ENCODE measurements at places on chromosomes 16 and 17.

- no peaks in the 10 kb centered on the region for H3K27me3 ChIP-seq
- peaks cover 6% of the 10 kb centered on the region for H3K4me1 ChIP-seq
- no peak for DNase-seq
Measured at GRCh38 chr16:30637944-30638343, 12.8 kb upstream of the PRR14 start.

DNA sequence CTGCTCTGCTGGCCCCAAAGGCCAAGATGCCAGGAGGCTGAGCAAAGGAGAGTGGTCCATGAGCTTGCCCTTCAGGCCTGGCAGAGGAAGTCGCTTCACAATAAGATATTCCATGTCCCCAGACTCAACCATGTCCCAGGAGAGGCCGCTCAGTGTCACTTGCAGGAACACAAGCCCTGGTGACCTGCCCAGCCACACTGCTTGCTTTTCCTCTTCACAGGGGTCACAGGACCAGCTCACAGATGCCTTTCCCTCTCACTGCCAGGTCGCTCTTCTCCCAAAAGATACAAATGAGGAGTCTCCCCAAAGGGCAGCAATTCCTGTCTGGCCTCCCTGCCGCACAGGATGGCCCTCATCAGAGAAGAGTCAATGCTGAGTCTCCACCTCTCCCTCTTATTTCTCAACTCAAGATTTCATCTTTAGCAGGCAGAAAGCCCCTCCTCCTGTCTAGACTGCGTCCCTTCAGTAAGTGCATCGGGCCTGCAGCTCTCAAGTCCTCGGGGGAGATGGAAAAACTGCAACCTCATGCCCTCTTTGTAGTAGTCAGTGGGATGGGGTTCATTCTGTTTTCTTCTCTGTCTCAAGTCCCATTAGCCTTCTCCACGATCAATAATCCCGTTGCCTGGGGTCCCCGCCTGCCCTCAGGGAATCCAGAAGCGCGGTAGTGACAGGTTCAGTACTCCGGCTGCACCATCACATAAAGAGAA, 5.0 kb downstream of the JUP start:
- no peak overlapping the region for H3K27ac ChIP-seq
- no peak for DNase-seq
- H3K27me3 ChIP-seq = no peaks in the 10 kb centered on the region
- no peak overlapping the region for H3K4me3 ChIP-seq
- peaks cover 18% of the 10 kb centered on the region for H3K4me1 ChIP-seq

- no peak overlapping the region for H3K4me3 ChIP-seq
- DNase-seq = no peak
- H3K36me3 ChIP-seq = no peaks in the 10 kb centered on the region
- H3K27ac ChIP-seq = no peak overlapping the region
- H3K4me1 ChIP-seq = no peaks in the 10 kb centered on the region
Measured at GRCh38 chr17:42872251-42872965, 21.4 kb downstream of the AOC3 start.

DNA sequence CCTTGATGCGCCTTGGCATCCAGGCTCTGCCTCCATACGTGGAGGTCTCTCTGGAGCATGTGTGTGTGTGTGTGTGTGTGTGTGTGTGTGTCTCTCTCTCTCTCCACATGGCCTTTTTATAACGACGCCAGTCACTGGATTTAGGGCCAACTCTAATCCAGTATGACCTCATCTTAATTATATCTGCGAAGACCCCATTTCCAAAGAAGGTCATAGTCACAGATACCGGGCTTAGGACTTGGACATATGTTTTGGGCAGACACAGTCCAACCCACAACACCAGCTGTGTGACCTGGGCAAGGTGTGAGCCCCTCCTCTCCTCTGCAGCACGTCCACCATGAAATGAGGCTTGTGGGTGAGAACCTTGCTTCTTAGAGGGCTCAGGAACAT, 138.4 kb upstream of the PLCG2 start:
- no peak overlapping the region for H3K27ac ChIP-seq
- no peak overlapping the region for H3K4me3 ChIP-seq
- DNase-seq = no peak

GRCh38 chr17:34549966-34550365, 29.4 kb upstream of the TMEM132E start:
- H3K27ac ChIP-seq = no peak overlapping the region
- H3K27me3 ChIP-seq = peaks cover 2% of the 10 kb centered on the region
- no peak for DNase-seq
- no peaks in the 10 kb centered on the region for H3K36me3 ChIP-seq

DNA sequence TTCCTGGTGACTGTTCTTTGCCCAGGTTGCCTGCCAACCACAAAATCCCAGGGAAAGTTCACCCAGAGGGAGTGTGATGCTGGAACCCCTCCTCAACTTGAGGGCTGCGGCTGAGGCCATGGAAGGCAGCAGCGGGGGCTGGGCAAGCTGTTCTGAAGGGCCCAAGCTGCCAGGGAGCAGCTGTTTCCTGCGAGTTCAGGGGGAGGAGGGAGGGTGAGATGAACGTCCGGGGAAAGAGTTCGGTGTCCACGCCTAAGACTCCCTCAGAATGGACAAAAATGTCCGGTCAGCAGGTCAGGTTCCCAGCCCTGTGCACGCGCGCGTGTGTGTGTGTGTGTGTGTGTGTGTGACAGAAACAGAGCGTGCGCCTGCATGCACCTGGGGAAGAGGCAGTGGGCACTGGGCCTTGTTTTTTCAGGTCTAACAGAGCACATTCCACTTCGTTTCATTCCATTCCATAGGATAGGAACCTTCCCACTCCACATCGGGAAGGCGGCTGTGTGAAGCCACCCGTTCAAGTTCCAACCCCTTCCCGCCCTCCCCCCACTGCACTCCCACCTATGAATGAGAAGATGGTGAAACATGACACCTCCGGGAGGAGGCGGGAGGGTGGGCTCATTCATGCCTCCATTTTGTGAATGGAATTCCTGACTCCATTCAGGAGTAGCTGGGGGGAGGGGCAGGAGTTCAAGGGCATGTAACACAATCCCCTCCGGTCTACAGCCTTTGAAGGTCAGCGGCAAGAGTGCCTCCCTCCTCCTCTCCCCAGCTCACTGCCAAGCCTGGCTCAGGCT, 15.7 kb downstream of the ETV4 start:
- no peak overlapping the region for H3K4me3 ChIP-seq
- H3K36me3 ChIP-seq = peaks cover 25% of the 10 kb centered on the region
- DNase-seq = no peak

DNA sequence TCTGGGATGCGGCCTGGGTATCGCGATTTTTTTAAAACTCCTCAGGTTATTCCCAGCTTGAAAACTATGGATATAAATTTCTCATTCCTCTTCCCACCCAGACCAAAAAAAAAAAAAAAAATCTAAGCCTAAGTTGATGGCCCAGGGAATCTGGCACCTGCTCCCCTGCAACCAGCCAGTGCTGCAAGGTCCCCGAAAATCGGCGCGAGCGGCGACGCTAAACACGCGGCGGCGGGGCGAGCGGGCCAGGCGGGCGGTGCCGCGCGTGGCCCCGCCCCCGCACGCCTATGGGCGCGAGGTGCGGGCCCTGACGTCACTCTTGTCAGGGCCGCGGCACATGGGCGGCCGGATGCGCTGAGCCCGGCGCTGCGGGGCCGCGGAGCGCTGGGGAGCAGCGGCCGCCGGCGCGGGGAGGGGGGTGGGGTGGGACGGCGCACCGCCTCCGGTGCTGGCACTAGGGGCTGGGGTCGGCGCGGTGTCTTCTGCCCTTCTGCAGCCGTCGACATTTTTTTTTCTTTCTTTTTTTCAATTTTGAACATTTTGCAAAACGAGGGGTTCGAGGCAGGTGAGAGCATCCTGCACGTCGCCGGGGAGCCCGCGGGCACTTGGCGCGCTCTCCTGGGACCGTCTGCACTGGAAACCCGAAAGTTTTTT, at the start of gene HLF:
TSS of gene HLF (plus strand) at position 316 of the 654 bp plus-strand sequence. CDS start 525 bp downstream, outside the sequence.
- no peak within 1 kb of the TSS for H3K27ac ChIP-seq
- H3K27me3 ChIP-seq = peaks cover 63% of the 10 kb centered on the region
- DNase-seq = peak; percentile 91
- H3K4me3 ChIP-seq = peak within 1 kb of the TSS; percentile 47
- peaks cover 25% of the 10 kb centered on the region for H3K4me1 ChIP-seq
- H3K36me3 ChIP-seq = no peaks in the 10 kb centered on the region

GRCh38 chr17:31371511-31372097, 19.9 kb upstream of the RAB11FIP4 start:
- H3K4me1 ChIP-seq = no peaks in the 10 kb centered on the region
- H3K4me3 ChIP-seq = no peak overlapping the region
- no peak overlapping the region for H3K27ac ChIP-seq

GRCh38 chr16:7644811-7645210, 312.2 kb downstream of the RBFOX1 start:
- H3K4me1 ChIP-seq = no peaks in the 10 kb centered on the region
- H3K36me3 ChIP-seq = no peaks in the 10 kb centered on the region
- H3K4me3 ChIP-seq = no peak overlapping the region

GRCh38 chr16:66695935-66696668, 441 bp downstream of the CMTM4 start:
- peak; percentile 5 for DNase-seq
- no peak overlapping the region for H3K27ac ChIP-seq
- H3K27me3 ChIP-seq = peaks cover 52% of the 10 kb centered on the region
- H3K36me3 ChIP-seq = no peaks in the 10 kb centered on the region

DNA sequence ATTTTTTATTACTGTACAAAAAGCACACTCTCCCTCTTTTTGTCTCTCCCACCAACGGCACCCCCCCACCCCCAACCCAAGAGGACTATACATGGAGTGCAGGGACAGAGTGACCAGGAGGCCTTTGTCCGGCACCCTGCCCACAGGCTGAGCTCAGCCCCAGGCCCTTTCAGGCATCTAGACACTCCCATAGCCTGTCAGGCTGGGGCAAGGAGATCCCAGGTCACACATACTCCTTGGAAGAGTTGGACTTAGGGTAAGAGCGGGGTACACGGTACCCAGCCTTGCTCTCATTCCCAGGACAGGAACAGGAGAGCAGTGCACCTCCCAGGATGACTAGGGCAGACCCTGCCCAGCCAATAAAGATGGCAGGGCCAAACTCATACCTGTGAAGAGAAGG, 2.1 kb downstream of the CLDN7 start:
- peaks cover 31% of the 10 kb centered on the region for H3K4me1 ChIP-seq
- no peak for DNase-seq
- H3K27ac ChIP-seq = no peak overlapping the region
- peaks cover 39% of the 10 kb centered on the region for H3K27me3 ChIP-seq

DNA sequence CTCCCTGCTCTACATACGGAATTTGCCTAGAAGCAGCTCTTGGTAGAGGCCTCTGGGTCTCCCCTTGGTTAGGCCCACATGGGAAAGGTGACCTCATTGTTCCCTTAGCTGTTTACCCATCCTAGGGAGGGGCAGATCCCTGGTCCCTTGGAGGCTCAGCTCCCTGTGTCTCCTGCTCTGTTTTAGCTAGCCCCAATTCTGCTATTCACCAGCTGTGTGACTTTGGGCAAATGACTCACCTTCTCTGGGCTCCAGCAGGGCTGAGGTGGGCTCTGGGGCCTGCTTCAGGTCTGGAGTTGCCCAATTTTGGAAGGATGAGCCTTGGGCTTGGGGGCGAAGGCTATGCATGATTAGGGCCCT, 3.9 kb downstream of the ABCC3 start:
- H3K4me1 ChIP-seq = no peaks in the 10 kb centered on the region
- no peak overlapping the region for H3K27ac ChIP-seq
- H3K36me3 ChIP-seq = no peaks in the 10 kb centered on the region
- peaks cover 72% of the 10 kb centered on the region for H3K27me3 ChIP-seq
- no peak overlapping the region for H3K4me3 ChIP-seq
- DNase-seq = no peak

DNA sequence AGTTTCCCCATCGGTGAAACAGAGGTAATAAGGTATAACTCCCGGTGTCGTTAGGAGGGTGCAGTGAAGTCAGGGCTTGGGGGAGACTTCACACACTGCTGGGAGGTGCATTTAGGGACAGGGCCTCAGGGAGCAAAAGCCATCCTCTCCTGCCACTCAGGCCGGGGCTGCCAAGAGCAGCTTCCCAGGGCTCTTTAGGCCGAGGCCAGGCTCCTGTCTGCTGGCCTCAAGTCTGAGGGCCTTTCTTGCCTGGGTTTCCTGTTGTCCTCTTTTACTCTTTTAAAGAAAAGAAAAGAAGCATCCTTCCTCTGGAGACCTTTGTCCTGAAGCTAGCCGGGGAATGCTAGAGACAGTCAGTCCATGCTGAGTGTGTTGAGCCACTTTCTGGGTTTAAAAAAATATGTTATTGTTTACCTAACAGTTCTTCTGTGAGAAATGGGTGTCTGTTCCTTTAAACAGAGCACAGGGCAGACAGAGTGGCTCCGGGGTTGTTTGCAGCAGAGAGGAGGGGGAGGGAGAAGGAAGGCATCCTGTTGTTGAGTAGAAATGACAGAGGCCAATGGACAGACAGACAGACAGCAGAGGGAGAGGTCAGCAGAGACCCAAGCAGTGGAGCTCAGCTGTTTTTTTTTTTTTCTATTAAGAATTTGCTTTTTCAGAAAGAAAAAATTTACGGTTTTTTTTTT, 79.1 kb downstream of the C17orf67 start:
- peak; percentile 58 for DNase-seq
- H3K36me3 ChIP-seq = no peaks in the 10 kb centered on the region
- no peaks in the 10 kb centered on the region for H3K27me3 ChIP-seq
- peaks cover 51% of the 10 kb centered on the region for H3K4me1 ChIP-seq
- H3K27ac ChIP-seq = no peak overlapping the region

DNA sequence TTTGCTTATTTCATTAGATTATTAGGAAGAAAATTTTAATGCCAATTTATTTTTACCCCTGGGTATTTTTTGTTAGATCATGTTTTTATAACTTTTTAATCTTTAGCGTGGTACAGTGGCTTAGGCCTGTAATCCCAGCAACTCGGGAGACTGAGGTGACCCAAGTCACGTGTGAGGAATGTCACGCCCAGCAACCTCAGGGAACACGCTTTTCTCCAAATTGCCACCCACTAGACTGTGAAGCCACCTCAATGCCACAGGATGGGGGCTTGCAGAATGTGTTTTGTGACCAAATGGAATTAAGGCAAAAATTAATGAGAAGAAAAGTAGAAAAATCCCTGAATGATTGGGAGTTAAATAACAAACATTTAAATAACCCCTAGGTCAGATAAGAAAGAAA, 141.8 kb downstream of the LAT start:
- H3K27me3 ChIP-seq = no peaks in the 10 kb centered on the region
- H3K27ac ChIP-seq = no peak overlapping the region
- no peak for DNase-seq

DNA sequence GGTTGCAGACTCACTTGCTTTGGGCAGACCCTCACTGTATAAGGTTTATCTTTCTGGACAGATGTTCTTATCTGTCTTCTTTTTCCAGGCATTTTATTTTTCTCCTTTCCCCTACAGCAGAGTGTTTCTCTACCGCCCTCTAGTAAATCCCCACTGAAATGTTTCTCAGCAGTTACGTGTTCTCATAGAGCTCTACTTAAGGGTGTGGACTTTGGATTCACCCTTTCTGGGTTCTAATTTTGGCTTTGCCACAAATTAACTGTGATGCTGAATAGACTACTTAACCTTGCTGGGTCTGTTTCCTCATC, 2.0 kb downstream of the ADAT1 start:
- no peaks in the 10 kb centered on the region for H3K27me3 ChIP-seq
- peaks cover 25% of the 10 kb centered on the region for H3K36me3 ChIP-seq
- DNase-seq = no peak
- no peak overlapping the region for H3K4me3 ChIP-seq

- H3K4me3 ChIP-seq = no peak overlapping the region
- no peaks in the 10 kb centered on the region for H3K27me3 ChIP-seq
- DNase-seq = no peak
- H3K36me3 ChIP-seq = no peaks in the 10 kb centered on the region
Measured at GRCh38 chr17:20992416-20992815, 50.4 kb downstream of the USP22 start.

Measured in thymus (tissue), 14 donors.